ENCODE measurements at places on chromosomes 16 and 17. TPM values are rescaled to one million over a fixed set of nuclear protein-coding genes. Genes with fewer than 3 reads are reported as not detected.

DNA sequence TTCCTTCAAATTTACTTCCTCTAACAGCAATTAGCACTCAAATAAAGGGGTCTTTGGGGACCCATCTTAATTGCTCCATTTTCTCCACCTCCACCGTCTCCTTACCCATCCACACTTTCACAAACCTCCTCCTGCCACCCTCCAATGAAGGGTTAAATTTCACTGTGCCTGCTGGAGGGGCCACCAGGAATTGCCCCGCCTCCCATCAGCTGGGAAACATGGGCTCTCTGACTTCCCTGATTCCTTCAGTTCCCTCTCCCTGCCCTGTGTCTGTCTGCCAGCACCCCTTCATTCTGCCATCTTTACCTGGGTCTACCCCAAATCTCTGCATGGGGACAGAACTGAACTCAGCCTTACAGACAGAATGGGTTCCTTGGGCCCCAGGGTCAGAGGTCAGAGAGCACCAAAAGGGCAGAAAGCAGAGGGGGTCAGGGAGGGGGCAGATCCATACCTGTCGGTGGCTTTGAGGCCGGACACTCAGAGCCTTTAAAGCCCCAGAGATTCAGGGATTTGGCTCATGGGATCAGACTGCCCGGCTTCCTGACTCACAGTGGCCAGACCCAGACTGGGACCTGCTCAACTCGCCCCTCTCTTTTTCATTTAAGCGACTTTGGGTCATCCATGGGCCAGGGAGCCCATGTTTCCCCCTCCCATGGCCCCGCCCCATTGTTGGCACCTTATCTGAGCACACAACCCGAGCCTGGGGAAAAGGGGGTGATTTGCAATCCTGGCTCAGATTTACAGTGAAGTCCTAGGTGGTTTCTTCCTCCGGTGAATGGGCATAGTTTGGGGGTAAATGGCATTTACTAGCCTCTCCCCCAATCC, 17.6 kb upstream of the SP2 start:
- DNase-seq, result peak; percentile 28

DNA sequence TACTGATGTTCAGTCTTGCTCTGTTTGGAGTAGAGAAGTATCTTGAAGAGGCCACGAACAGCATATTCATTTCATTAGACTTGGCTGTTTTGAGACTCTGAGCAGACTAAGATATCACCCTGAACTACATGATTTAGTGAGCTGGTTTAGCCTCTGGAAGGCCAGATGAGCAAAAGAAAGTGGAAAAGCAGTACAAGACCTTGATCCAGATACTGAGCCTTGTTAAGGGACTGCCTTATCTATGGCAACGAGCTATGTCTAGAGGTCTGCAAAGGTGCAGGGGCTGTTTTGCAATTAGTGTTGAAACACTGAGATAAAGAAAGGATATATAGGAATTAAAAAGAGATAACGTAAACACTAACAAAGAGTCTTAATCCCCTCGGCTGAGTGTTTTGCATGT, 231.4 kb downstream of the IRX3 start:
- no peak for DNase-seq

DNA sequence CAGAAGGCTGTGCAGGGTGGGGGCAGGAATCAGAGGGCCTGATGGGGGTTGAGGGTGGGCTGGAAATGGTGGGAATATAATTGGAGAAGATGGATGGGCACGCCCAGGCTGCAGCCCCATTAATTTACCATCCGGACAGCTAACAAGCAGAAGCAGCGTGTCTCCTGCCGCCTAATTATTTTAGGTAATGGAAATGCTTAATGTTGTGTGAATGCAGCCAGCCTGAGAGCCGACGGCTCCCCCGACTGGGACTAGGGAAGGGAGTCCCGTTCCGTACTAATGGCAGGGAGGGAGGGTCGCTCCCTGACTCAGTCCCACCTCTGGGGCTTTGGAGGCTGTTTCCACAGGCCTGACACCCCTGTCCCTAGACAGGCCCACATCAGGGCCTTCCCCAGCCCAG, 4.7 kb upstream of the OVCA2 start:
- no peak for DNase-seq

- no peak for DNase-seq
These were observed 103.7 kb downstream of the NOG start for GRCh38 chr17:56697190-56697589.

GRCh38 chr17:77481476-77482374, 341.0 kb downstream of the SEC14L1 start:
- no peak for DNase-seq

GRCh38 chr17:55274355-55275255, 9.8 kb downstream of the HLF start:
- no peak for DNase-seq

Gene MLST8
- 27.3 TPM for total RNA-seq
